Gastroesophageal sphincter (tissue), 4 donors: ENCODE measurements at places on chromosomes 6 and 20. TPM values are rescaled to one million over a fixed set of nuclear protein-coding genes. Genes with fewer than 3 reads are reported as not detected.

The RAET1L gene
- not detected for total RNA-seq

The CST5 gene
- not detected for total RNA-seq

The PRL gene
- not detected for total RNA-seq

The TMEM14B gene
- total RNA-seq: 59.3 TPM

The POPDC3 gene
- not detected for total RNA-seq

The B3GAT2 gene
- 0.16 TPM for total RNA-seq

The MAS1 gene
- not detected for total RNA-seq

DNA sequence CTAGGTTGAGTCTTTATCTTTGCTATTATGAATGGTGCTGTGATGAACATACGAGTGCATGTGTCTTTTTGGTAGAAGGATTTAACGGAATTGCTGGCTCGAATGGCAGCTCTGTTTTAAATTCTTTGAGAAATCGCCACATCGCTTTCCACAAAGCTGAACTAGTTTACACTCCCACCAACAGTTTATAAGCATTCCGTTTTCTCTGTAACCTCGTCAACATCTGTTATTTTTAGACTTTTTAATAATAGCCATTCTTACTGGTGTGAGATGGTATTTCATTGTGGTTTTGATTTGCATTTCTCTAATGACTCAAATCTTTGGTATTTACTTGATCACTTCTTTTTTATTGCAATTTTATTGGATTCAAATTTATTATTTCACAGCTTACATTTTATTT lies 117.4 kb upstream of the HDGFL1 start:
- ATAC-seq: no peak

GRCh38 chr20:23087587-23088251 lies 1.6 kb upstream of the CD93 start:
- no peak for ATAC-seq

DNA sequence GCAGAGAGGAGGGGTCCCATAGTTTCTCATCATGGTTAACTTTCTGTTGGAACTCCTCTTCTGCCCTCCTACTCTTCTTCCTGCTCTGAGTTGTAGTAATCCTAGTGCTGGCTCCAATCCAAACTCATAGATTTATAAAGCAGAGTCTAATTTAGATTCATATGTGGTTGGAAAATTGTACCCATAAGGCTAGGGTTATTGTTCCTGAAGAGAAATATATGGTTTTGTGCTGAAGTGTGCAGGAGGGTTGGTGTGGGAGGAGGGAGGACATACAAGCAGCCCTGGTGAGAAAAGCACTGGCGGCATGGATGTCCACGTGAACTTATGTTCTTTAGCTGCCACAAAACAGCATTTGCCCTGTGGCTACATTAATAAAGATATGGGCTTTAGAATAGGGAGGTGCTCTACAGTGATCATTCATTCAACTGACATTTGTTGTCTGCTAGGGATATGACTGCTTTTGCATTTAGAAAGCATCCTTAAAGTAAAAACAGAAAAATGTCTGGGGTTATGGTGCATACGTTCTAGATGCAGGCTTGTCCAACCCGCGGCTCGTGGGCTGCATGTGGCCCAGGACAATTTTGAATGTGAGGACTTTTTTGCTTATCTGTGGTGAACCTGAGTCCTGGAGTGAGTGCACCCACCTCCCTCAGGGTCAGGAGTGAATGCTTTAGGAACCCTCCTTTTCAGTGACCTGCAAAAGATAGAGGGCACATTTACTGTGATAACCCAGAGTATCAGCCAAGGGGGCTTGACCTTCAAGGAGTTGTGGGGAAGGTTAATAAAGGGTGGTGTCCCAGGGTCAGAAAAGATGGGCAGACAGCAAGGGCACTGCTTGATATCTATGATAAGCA lies 4.1 kb downstream of the HLA-A start:
- ATAC-seq: no peak

- ATAC-seq: peak; percentile 41
Observed at GRCh38 chr6:140854318-140854717, 1278.4 kb upstream of the GJE1 start.
